Fibroblast of lung (primary cell): ENCODE measurements at places on chromosomes 5 and 9. TPM values are rescaled to one million over a fixed set of nuclear protein-coding genes. Genes with fewer than 3 reads are reported as not detected.

LCN9 gene
- total RNA-seq: not detected in 2 replicates

DNA sequence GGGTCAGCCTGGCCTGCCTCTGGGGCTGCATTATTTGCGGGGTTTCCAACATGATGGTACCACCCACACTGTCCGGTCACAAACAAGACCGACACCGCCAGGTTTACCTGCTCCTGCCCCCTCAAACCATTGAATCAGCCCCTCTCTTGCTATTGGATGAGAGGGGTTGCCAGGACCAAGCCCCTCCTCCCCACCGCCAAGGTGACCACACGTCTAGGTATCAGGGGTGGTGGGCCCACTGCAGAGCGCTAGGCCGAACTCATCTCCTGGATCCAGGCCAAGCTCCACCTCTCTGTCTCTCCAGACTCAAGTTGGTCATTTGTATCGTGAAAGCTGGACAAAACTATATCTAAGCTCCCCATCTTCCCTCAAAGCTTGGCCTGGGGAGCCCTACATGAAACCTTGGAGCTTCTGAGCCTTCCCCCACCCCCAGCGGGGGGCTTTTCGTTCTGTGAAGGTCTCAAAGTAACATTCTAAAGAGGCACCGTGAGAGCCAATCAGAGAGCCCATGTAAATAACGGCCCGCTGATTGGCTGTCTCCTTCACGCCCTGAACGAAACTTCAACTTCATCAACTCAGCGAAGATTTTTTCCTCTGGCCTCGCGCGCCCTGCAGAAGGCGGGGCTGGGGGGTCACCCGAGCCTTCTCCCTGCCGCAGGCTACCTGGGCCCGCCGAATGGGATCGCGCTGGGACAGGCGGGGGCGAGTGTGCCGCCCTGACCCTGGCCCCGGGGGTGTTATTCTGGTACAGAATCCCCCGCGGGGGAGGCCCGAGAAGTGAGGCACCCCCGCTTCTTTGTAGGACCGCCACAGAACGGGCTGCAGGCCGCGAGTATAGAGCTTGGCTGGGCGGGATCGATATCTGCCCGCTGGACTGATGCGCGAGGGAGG, 49.6 kb upstream of the PSD2 start:
- H3K27ac ChIP-seq: peak overlapping the region; percentile 28
- H3K4me3 ChIP-seq: peak overlapping the region; percentile 25
- peaks cover 12% of the 10 kb centered on the region for H3K27me3 ChIP-seq
- peaks cover 26% of the 10 kb centered on the region for H3K4me1 ChIP-seq
- DNase-seq: peak; percentile 66

- no peaks in the 10 kb centered on the region for H3K27me3 ChIP-seq
- no peaks in the 10 kb centered on the region for H3K4me1 ChIP-seq
- no peaks in the 10 kb centered on the region for H3K36me3 ChIP-seq
- no peak overlapping the region for H3K27ac ChIP-seq
- no peak overlapping the region for H3K4me3 ChIP-seq
- DNase-seq: peak; percentile 11
Measured at GRCh38 chr5:145887217-145887616, 14.4 kb upstream of the GRXCR2 start.

DNA sequence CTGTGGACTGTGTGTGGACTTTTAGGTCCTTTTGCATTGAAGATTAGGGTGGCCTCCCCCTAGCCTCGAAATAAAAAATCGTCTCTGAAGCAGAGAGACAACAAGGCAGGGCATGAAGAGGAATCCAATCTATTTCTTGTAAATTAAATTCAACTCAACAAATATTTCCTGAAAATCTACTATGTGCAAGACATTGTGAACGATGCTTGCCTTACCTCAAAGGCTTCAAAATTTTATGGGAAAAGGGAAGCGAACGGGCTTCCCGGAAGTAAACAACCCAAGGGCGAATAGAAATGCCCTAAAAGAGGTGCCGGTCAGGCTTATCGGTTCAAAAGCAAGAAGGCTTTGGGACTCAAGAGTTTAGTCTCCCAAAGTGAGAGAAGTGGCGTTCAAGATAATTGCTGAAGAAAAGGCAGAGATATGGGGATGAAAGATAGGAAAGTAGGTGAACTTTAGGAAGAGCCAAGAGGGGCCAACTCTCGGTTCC, 525 bp downstream of the KIF24 start:
- H3K27ac ChIP-seq: peak overlapping the region; percentile 97
- H3K4me1 ChIP-seq: peaks cover 9% of the 10 kb centered on the region
- no peaks in the 10 kb centered on the region for H3K36me3 ChIP-seq
- H3K27me3 ChIP-seq: no peaks in the 10 kb centered on the region
- no peak for DNase-seq

DNA sequence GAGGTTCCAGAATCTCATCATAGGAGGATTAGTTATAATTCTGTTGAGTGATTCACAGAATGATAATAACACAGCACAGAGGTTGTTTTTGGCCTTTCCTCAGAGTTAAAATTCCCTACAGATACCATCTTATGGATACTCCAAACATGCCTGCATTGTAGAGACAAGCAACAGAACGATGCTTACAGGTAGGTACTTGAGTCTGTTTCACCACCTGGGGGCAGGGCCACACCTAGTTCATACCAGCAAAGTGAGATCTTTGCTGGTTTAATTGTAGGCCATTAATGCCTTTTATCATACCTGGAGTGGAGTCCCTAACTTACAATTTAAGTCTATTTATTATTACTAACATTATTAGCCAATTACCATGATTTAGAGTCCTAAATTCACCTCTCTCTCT, 416.5 kb upstream of the TLE4 start:
- no peaks in the 10 kb centered on the region for H3K4me1 ChIP-seq
- H3K27me3 ChIP-seq: no peaks in the 10 kb centered on the region
- H3K36me3 ChIP-seq: no peaks in the 10 kb centered on the region
- no peak overlapping the region for H3K27ac ChIP-seq
- no peak for DNase-seq
